ENCODE measurements at places on chromosomes 12 and 14. TPM values are rescaled to one million over a fixed set of nuclear protein-coding genes. Genes with fewer than 3 reads are reported as not detected.

DNA sequence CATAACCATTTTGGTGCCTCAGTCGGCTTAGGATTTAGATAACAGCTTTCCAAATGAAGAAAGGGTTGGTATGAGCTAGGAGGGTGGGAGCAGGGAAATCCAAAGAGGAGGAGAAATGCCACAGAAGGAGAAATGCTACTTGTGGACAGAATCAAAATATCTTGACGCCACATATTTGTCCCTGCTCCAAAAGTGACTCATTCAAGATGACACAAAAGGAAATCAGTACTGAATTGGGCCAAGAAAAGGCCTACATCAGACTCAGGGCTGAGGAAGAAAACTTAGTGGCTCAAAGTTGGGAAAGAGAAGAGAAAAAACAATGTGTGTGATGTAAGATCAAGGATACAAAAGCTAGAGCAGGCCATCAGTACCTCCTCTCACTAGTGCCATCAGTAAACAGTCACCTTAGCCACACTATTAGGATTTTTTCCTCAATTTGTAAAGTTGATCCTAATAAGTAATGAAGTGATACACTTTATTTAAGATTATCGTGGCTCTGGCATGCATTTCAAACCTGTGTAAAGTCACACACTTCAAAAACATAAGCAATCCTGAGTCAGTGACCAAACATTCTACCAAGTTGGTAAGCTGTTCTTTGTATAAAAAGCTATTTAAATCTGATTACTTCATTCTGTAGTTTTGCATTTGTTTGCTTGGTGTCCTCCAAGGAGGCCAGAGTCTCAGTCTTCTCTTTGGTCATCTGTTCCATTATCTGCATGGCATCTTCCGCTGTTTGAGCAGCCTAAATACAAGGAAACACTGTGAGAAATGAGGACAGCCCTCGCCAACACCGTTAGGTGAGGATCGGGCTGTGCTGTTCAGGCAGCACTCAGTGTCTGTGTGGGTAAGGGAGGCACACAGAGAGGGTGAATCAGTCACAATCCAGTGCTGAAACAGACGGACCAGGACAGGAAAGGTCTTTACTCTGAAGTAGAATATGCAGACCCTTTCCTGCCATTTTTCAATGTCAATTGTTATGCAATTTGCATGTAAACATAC, 52.6 kb upstream of the VPS33A start:
- DNase-seq: no peak

GRCh38 chr12:99619389-99620158, 28.0 kb upstream of the GARIN6 start:
- DNase-seq: peak; percentile 3

CFAP251 gene
- polyA plus RNA-seq: 2.9 TPM

DNA sequence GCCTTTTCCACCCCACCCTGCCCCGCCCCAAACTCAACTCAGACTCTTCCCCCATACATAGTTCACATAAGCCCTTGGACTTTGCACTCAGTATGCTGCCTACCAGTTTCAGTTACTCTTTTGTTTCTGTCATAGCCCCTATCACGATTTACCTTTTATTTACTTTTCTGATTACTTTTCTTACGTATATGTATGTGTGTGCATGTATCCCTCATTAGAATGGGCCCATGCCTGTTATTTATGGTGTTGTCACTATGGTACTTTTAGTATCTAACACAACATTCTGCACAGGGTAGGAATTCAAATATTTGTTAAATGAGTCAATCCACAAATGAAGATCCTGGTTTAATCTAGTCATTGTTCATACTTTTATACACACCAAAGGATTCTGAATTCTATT, 16.5 kb upstream of the LUM start:
- DNase-seq: no peak

GRCh38 chr12:2049604-2050540, 2.9 kb upstream of the CACNA1C start:
- no peak for DNase-seq

GRCh38 chr14:24185026-24185425, 3.6 kb downstream of the IPO4 start:
- no peak for DNase-seq

NUAK1 gene
- 2.9 TPM for polyA plus RNA-seq

KERA gene
- polyA plus RNA-seq: not detected

DNA sequence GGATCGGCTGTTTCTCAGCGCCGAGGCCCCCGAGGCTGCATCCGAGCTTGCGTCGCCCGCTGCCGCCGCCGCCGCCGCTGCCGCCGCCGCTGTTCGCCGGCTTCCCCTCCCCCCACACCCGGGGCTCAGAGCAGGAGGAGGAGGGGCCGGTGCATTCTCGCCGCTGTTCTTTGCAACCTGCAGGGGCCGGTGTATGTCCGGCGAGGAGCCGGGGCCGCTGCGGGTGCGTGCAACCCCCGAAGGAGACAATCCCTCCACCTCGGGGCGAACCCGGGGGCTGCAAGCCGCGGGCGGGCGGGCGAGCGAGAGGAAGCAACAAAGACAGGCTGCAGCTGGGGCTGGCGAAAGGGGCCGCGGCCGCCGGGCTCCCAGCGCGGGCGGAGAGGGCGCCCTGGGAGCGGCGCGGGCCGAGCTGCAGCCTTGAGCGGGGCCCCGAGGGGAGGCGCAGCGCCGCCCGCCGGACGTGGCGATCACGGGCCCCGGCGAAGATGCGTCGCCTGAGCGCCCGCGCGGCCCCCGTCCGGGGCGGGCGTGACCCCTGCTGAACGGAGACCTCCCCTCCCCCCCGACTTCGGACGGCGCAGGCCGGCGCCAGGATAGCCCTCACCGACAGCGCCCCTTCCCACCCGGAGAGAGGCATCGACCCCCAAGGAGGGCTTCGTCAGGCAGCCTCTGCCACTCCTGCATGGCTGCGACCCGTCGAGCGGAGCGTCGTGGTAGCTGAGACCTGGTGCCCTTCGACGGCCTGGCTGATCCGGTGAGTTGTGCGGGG, 702 bp downstream of the FAM222A start:
- peak; percentile 83 for DNase-seq

LRTM2 gene
- not detected for polyA plus RNA-seq

SYNE3 gene
- 0.54 TPM for polyA plus RNA-seq

- no peak for DNase-seq
These were observed 214.2 kb downstream of the CPNE8 start for GRCh38 chr12:38691164-38691563.

WDHD1 gene
- 1.8 TPM for polyA plus RNA-seq

GRCh38 chr12:62805517-62805916, 129.4 kb downstream of the PPM1H start:
- DNase-seq: no peak

- DNase-seq: no peak
These were observed 284.1 kb upstream of the FOXG1 start for GRCh38 chr14:28482251-28483040.

- no peak for DNase-seq
These were observed 3.0 kb upstream of the RBMS2 start for GRCh38 chr12:56518570-56518969.

- DNase-seq: no peak
These were observed 1.1 kb upstream of the TMEM121 start for GRCh38 chr14:105525326-105525725.

GRCh38 chr14:75126121-75126544, 715 bp downstream of the NEK9 start:
- no peak for DNase-seq

CLEC2B gene
- polyA plus RNA-seq: 7.0 TPM

NTF3 gene
- 2.9 TPM for polyA plus RNA-seq

GRCh38 chr14:86457481-86458135, 927.7 kb downstream of the FLRT2 start:
- no peak for DNase-seq

APOF gene
- not detected for polyA plus RNA-seq

- no peak for DNase-seq
These were observed 16.0 kb downstream of the AMDHD1 start for GRCh38 chr12:95959107-95959506.

ACVR1B gene
- polyA plus RNA-seq: 30.6 TPM

CCDC196 gene
- not detected for polyA plus RNA-seq

GRCh38 chr12:176321-177181, 37.4 kb downstream of the SLC6A12 start:
- DNase-seq: no peak

DNA sequence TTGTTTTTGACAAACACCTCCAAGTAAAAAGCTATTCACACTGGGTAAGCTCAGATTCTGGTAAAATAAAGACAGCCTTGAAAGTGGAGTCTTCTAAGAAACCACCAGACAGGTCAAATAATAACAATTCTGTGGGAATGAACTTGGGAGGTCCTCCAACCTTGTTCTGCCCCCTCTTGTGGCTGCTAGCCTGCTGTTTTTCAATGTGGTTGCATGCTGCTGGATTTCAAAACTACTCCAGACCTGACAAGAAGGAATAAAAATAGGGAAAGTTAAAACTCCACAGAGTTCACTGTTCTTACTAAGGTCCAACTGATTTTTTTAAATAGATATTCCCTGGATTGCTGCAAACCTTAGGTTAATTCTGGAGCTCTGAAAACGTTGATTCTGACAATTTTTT, 32.2 kb upstream of the RIN3 start:
- DNase-seq: no peak

KRT1 gene
- polyA plus RNA-seq: not detected

NRXN3 gene
- 1.5 TPM for polyA plus RNA-seq

PPFIA2 gene
- 2.8 TPM for polyA plus RNA-seq

- no peak for DNase-seq
These were observed 6.1 kb upstream of the CDCA4 start for GRCh38 chr14:105026802-105027563.

- no peak for DNase-seq
These were observed 38.1 kb upstream of the CMKLR1 start for GRCh38 chr12:108377260-108377659.

GRCh38 chr14:52711666-52712065, 4.7 kb downstream of the PSMC6 start:
- no peak for DNase-seq

TEX52 gene
- polyA plus RNA-seq: not detected

PAX9 gene
- not detected for polyA plus RNA-seq

GRCh38 chr14:101704140-101704539, 57.4 kb upstream of the PPP2R5C start:
- DNase-seq: no peak

- no peak for DNase-seq
These were observed 28.7 kb upstream of the CD9 start for GRCh38 chr12:6171409-6172015.

LGALS3 gene
- polyA plus RNA-seq: 241 TPM

GRCh38 chr14:93764211-93764659, 24.1 kb downstream of the PRIMA1 start:
- peak; percentile 47 for DNase-seq

TMEM120B gene
- polyA plus RNA-seq: 9.0 TPM

DNA sequence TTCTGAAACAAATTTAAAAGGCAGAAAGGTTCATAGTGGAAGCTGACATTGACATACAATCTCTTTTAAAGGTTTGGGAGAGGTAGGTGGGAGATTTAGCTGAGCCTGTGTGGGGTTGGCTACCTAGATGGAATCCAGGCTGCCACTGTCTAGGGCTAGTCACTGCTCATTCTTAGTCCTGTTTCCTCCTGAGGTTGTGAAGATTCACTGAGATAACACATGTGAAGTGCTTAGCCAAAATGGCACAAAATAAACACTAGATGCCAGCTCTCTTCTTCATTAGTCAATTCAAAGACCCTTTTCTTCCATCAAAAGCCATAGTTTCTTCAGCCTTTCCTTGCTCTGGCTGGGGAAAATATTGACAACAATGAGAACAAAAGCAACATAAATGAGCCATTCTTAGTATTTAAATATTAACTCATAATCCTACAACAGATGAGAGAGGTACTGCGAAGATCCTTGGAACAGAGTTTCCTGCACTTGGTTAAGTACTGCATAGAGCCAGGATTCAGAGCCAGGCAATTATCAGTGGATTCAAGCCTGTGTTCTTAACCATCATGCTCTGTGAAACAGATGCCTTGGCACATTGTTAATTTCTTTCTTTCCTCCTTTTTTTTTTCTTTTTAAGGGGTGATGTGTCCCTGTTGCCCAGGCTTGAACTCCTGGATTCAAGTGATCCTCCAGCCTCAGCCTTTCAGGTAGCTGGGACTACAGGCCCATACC, 3.5 kb downstream of the MYF6 start:
- DNase-seq: no peak

TOMM20L gene
- not detected for polyA plus RNA-seq

SERPINA6 gene
- polyA plus RNA-seq: 12.9 TPM

COCH gene
- 1.8 TPM for polyA plus RNA-seq

DNA sequence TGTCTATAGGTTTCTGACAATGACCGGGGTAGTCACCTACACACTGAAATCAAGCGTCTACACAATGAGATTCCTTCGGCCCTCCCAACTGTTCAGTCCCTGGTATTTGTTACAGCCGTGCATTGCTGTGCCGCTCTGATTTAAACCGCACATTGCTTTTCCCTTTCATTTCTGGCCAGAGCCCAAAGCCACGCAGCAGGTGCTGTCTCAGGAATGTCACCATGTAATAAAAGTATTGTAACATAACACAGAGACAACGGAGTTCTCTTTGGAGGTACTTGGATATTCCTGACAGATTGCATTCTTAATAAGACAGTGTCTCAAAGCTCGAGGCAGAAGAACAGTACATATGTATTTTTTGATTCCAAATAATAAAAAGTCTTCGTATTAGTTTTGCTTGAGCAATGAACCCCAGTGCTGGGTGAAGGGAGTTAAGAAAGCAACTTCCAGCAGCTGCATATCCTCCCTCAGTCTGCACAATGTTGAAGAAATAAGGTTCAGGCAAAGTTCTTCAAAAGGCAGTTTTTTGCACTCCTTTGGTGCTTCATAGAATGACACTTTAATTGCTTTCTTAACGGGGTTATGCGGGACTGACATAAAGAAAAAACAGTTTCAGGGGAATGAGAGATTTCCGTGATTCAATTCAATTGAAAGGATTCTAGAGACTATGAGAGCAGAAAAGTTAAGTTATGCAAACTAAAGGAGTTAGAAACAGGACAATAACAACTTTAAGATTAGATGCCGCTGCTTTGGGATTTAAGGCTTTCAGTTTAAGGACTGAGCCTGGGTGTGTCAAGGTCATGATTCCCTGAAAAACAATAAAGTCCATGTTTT, 288.7 kb upstream of the FLRT2 start:
- DNase-seq: no peak

SCN8A gene
- 0.34 TPM for polyA plus RNA-seq

DNA sequence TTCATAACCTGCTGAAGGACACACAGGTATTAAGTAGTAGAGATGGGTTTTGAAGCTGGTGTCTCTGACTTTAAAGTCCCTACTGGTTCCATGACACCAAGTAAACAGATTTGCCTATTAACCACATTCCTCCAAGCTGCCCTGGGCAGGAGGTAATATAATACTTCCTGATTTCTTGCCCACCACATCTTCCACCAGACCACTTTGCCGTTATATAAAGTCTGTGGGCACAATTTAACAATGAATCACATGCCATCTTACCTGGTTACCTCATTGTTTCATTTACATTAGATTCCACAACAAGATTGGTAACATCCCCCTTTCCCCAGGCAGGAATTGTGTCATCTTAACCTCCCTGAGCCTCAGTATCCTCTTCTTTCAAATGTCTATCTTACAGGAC, 900 bp upstream of the LRRC23 start:
- peak; percentile 58 for DNase-seq

All from kidney (tissue), 22 donors.